ENCODE measurements at places on chromosomes 5 and 9.

GRCh38 chr9:91341258-91341746, 20.4 kb downstream of the AUH start:
- no peak for DNase-seq

GRCh38 chr9:33125871-33126823, 41.0 kb downstream of the B4GALT1 start:
- no peak for DNase-seq

GRCh38 chr5:103745353-103746065, 182.9 kb upstream of the NUDT12 start:
- DNase-seq = no peak

- no peak for DNase-seq
These were observed 68.2 kb downstream of the THBS4 start for GRCh38 chr5:80103371-80103770.

DNA sequence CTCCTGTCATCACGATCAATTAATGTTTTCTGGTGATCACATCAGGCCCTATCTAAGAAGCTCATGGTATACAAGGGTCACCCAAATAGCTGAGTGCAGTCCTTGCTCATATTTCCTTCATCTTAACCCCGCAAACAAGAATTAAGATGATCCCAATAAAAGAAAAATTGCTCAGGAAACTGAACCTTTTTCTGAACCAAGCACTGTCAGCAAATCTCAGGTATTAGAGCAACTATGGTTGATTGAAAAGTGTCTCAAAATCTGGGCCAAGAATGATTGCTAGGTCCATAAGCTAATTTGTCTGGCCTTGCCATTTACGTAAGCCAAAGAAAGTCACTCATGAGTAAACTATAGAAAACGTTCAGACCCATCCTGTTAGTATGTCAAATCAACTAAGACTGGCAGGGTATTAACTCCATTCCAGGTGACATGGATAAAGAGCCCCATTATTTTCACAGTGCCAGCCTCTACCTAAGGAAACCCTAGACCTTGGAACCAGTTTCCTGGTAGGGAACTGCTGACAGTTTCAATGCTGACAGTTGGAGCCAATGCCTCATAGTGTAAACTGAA, 209.3 kb downstream of the DEPDC1B start:
- DNase-seq = no peak

Measured in GM13976 (cell line).